Frontal cortex (tissue), 4 donors: ENCODE measurements at places on chromosomes 5 and 9.

DNA sequence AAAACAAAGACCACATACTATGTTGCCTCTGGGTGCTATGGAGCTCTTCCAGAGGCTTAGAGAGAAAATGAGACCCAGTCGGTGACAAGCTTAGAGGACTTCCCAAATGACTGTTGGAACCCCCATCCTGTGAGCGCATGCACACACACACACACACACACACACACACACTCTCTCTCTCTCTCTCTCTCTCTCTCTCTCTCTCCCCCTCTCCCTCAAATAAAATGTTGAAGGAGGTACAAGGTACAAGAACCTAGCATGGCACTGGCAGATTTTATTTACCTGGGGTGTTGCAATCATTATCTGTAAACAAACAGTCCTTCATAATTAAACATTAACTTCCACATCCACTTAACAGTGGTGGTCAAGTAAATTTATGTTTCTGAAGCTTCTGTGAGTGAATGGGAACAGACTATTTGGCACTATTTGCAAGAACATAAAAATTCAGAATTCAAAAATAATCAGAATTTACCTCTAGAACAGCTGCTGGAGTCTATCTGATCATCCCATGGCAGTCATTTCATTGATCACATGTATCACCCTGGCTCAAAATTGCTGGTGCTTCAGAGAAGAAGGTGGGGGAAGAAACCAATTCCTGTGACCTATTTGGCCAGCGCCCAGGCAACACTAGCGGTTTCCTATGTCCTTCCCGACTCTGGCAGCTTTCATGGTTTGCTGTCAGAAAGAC is 24.9 kb downstream of the TRPM3 start:
- DNase-seq: no peak

DNA sequence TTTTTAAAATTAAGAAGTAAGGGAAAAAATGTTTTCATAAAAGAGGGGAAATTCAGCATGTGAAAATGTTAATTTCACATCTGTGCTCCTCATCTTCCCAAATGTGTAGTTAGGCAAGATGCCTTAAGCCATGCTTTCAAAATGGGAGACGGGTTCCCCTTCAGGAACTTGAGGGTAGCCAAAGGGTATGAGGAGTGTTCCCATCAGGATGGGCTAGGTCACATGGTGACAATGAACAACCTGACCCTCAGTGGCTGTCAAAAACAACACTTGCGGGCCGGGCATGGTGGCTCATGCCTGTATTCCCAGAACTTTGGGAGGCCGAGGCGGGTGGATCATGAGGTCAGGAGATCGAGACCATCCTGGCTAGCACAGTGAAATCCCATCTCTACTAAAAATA is 178.0 kb downstream of the ACTL7B start:
- no peak for DNase-seq

DNA sequence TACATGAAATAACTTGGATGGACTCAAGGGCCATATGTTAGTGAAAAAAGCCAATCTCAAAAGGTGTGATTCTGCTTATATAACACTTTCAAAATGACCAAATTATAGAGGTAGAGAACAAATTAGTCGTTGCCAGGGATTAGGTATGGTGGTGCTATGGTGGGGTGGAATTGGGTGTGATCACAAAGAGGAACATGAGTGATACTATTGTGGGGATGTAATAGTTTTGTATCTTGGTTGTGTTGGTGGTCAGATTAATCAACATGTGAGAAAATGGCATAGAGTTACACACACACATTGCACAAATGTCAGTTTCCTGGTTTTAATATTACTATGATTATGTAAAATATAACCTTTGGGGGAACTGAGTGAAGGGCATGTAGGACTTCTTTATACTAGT is 31.9 kb downstream of the CAMK4 start:
- no peak for DNase-seq

DNA sequence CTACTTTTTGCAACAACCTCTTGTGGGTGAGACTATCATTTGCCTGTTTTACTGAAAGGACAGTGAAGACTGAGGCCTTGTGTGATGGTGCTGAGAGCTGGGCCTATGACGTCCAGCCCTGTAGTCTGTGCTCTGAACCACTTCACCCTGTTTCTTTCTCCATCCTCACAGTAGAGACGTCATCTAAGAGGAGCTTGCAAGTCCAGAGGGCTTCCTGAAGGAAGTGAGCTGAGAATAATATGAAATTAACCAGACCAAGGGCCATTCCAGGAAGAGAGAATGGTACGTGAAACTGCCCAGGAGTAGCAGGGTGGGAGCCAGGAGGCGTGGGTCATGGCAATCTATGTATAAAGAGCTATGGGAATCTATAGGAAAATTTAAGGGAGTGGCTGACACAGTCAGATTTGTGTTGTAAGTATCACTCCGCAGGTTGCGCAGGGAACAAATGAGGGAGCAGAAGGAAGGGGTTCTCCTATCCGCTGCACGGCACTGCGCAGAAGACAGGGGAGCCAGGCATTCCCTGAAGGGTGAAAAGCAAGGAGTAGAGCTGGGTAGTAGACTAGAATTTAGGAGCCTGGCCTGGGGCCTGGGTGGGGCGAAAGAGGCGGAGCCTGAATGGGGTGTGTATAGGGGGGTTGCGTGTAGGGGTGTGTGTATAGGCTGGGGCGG is 596 bp upstream of the FGFR4 start:
- DNase-seq: no peak

GRCh38 chr5:72107131-72107900 is at the start of gene MAP1B:
Gene MAP1B (plus strand): TSS chr5:72107475. CDS start chr5:72107532, 57 bp downstream.
- DNase-seq: peak; percentile 71

DNA sequence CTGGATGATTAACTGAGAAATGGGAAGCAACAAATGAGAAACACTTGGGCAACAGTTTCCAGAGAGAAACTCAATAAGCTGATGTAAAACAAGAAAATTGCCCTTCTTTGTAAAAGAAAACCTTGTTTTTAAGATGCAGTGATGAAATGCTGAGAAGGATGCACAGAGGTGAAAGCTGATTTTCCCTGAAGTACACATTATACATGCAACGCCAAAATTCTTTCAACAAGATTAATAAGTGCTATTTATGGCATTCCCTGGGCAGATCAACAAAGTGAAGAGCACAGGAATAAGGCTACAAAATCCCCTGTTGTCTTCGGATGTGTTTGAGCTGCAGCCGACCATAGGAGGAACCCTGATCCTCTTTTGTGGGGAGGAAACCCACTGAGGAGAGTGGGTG is 208.0 kb upstream of the ANKH start:
- DNase-seq: no peak

- DNase-seq: no peak
These were observed 19.2 kb downstream of the UBAP1 start for GRCh38 chr9:34197756-34198711.

GRCh38 chr9:90127923-90128322 is 514.7 kb downstream of the DIRAS2 start:
- DNase-seq: no peak

- DNase-seq: no peak
These were observed 134.6 kb upstream of the PRSS3 start for GRCh38 chr9:33660772-33661171.

GRCh38 chr9:37978983-37979382 is 75.1 kb upstream of the SLC25A51 start:
- DNase-seq: no peak

DNA sequence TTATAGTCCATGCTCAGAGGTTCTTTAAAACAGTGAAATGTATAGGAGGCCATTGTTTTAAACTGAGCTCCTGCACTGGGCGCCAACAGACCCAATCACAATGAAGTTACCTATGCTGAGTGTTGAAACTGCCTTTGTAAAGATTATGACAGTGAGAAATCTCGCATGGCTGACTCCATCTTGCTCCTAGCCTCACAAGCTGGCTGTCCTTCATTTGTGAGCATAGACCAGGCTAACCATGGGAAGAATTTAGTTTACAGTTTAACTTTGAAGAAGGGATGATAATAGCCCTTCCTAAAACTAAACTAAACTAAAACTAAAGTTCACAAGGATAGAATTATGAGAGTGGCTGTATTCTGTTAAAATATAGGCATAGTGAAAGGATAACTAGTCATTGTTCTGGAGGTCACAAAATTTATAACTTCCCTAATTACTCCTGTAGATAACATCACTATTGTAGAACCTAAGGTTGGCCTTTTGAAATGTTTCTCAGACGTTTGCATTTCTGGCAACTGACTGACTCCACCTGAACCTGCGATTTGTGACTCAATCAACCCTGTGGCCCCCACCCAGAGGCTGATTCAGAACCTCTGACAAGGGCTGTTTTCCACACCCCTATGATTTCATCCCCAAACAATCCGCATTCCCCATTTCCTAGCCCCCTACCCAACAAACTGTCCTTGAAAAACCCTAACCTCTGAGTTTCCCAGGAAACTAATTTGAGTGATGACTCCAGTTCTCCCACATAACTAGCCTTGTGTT is 59.1 kb downstream of the HMHB1 start:
- no peak for DNase-seq

- no peak for DNase-seq
These were observed 187.6 kb downstream of the GABBR2 start for GRCh38 chr9:98521141-98521540.

DNA sequence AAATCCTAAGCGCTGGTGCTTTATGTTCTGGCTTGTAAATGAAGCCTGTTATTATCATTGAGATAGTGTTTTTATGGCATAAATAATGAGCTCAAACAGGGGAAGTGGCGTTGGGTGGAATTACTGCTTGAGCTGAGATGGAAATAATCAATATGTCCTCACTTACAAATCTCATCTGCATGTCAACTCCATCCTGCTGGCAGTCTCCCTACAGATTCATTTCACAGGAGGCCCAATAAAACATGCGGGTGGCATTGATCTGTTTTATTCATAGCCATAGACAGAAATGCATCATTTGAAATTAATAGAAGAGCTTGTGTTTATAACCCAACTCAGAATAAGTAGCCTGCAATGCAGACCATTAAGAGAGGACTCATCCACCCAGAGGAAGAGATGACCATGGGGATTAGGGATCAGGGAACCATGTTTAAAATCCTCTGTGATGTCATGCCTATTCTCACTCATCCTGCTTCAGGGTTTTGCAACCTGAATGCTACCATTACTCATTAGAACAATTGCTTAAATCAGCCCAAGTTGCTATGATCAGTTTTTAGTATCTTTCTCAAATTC is 680.4 kb downstream of the TLR4 start:
- DNase-seq: no peak

DNA sequence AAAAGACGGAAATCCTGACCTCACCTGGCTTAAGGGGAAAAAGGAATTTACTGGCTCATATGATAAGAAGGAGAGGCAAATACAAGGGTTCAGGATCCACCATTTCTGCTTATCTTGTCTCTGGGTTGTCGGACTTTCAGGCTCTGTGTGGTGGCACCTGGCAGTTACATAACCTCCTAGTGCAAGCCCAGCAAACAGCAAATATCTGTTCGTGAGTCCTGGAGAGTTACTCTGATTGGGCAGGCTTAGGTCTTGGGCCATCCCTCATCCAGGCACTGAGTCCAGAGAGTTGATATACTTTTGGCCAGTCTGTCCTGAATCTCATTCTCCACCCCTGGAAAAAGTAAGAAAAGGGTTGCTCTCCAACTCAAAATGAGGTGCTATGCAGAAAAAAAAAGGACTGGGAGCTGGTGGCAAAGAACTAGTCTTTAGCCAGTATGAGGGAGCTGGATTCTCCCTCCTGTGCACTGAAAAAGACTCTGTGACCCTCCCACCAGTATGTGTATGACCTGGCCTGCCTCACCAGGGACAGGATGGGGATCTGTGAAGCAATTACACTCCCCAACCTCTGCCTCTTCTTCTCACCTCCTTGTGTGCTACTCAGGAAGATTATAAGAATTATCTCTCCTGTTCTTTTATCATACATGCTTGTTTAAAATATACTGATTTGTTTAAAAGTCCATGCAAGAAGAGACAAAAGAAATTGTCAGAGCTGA is 282.9 kb downstream of the ARHGAP26 start:
- DNase-seq: no peak

GRCh38 chr5:132411304-132412013 is 41.9 kb downstream of the SLC22A5 start:
- DNase-seq: peak; percentile 22

GRCh38 chr9:81534138-81534875 is 155.0 kb downstream of the TLE1 start:
- no peak for DNase-seq

- DNase-seq: no peak
These were observed 174.5 kb downstream of the AOPEP start for GRCh38 chr9:94901019-94901363.

- no peak for DNase-seq
These were observed 19.2 kb downstream of the FAM240B start for GRCh38 chr9:38700695-38701094.
